ENCODE measurements at places on chromosomes 2 and 18.

DNA sequence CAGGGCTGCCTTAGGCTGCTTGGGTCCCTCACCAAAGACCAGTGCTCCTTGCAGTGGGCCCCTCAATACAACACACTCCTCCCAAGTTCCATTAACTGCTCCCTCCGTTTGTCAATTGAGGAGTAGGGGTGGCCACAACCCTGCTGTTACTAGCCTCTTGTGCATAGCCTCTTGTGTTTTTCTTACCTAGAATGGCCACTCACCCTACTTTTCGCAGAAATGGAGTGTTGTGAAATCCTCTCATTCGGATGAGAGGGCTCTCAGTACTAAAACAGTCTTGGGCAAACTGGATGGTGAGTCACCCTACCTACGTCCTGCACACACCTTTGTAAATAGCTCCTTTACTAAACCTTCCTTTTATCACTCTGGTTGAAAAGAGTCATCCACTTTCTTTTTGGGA lies 253.9 kb downstream of the OSR1 start:
- H3K27ac ChIP-seq = no peak overlapping the region
- DNase-seq = no peak
- H3K36me3 ChIP-seq = no peaks in the 10 kb centered on the region

DNA sequence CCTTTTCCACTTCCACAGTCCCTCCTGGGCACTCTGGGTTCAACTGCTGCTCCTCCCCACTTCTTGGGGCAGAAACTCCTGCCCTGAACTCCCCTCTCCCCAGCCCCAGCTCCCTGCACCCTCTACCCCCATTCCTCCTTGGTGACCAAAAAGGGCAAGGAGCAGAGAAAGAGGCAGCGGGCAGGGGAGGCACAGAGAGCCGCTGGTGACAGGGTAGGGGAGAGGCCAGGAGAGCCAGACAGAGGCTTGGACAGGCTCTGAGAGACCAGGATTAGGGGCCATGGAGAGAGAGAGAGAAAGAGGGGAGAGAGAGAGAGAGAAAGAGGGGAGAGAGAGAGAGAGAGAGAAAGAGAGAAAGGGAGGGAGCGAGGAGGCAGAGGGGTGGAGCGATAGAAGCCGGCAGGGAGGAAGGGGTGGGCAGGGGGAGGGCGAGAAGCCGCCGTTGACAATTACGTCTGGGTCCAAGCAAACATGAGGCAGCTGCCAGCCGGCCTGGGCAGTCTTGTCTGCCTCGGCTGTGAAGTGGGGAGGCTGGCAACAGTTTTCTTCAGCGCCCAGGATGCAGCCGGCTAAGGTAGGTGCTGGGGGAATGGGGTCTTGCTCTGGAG lies at the start of gene KCNIP3:
Gene KCNIP3, plus strand, starts transcription at position 468 of the 608 bp plus-strand sequence. Its CDS starts 92 bp downstream, at position 560.
- DNase-seq = no peak
- H3K27ac ChIP-seq = no peak within 1 kb of the TSS
- H3K4me1 ChIP-seq = no peaks in the 10 kb centered on the region
- no peaks in the 10 kb centered on the region for H3K36me3 ChIP-seq
- H3K4me3 ChIP-seq = no peak within 1 kb of the TSS

DNA sequence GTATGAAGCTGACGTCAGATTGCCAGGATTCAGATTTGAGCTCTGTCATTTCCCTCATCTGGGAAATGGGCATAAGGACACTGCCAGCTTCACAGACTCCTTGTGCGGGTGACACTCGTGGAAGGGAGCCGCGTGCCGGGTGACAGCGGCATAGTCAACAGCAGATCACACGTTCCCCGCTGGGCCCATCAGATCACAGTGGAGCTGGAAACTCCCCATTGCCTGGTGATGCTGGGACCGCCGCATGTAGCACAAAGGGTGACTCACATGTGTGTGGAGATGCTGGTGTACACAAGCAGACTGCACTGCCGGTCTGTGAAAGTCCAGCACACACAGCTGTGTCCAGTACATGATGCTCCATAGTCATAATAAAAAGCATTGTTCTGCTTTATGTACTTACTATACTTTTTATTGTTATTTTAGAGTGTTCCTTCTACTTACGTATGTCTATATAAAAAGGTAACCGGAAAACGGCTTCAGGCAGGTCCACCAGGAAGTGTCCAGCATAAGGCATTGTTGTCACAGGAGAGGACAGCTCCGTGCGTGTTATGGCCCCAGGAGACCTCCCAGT lies 31.8 kb downstream of the SALL3 start:
- no peaks in the 10 kb centered on the region for H3K4me1 ChIP-seq
- H3K27me3 ChIP-seq = no peaks in the 10 kb centered on the region
- DNase-seq = no peak

GRCh38 chr2:173160618-173161017 lies 85.0 kb downstream of the MAP3K20 start:
- H3K27me3 ChIP-seq = no peaks in the 10 kb centered on the region
- no peaks in the 10 kb centered on the region for H3K4me1 ChIP-seq
- DNase-seq = no peak
- no peak overlapping the region for H3K27ac ChIP-seq
- no peaks in the 10 kb centered on the region for H3K36me3 ChIP-seq
- H3K4me3 ChIP-seq = no peak overlapping the region

GRCh38 chr2:71003396-71003795 lies 8.7 kb upstream of the TEX261 start:
- H3K36me3 ChIP-seq = no peaks in the 10 kb centered on the region
- DNase-seq = no peak
- peaks cover 13% of the 10 kb centered on the region for H3K4me1 ChIP-seq
- no peak overlapping the region for H3K27ac ChIP-seq

DNA sequence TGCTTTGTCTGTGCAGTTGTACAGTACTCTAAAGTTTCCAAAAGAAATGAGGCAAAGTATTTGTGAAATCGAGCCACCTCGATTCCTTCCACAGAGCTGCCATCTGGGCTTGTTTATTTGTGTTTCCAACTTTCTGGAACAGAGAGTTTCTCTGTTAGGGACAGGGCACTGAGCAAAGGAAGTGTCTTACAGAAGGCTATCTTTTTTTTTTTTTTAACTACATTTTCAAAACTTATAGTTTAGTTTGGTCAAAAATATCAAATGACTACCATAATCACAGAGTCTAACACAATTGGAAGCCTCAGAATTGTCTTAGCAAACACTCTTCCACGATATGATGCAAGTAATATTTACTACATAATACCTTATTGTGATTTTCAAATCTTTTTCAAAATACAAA lies 796 bp downstream of the RFTN2 start:
- H3K27ac ChIP-seq = no peak overlapping the region
- no peak overlapping the region for H3K4me3 ChIP-seq
- H3K4me1 ChIP-seq = no peaks in the 10 kb centered on the region
- H3K27me3 ChIP-seq = peaks cover 7% of the 10 kb centered on the region

- H3K36me3 ChIP-seq = no peaks in the 10 kb centered on the region
- no peaks in the 10 kb centered on the region for H3K27me3 ChIP-seq
- H3K27ac ChIP-seq = no peak overlapping the region
- no peak for DNase-seq
These were observed 404.8 kb downstream of the MEIS1 start for GRCh38 chr2:66839551-66840320.

DNA sequence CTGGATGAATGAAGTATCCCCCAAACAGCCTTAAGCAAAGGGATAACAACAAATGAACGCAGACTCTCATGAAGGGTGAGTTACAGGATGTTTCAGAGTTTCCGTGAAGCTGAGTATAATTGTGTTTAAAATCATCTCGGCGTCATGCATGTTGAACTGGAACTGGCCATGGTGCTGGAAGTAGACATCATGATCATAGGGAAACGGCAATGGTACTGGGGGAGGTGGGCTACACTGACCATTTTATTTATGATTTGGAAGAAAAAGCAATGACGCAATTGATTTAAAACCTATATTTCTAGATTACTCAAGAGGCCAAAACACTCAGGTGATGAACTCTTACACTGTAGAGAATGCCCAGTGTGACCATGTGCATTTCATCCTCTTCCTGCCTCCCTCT lies 387.9 kb upstream of the MYT1L start:
- no peak for DNase-seq
- no peak overlapping the region for H3K4me3 ChIP-seq
- H3K27me3 ChIP-seq = no peaks in the 10 kb centered on the region
- H3K27ac ChIP-seq = no peak overlapping the region
- no peaks in the 10 kb centered on the region for H3K4me1 ChIP-seq

GRCh38 chr18:22840606-22841144 lies 92.5 kb upstream of the RBBP8 start:
- no peaks in the 10 kb centered on the region for H3K36me3 ChIP-seq
- DNase-seq = no peak
- H3K27ac ChIP-seq = no peak overlapping the region
- H3K4me3 ChIP-seq = no peak overlapping the region

DNA sequence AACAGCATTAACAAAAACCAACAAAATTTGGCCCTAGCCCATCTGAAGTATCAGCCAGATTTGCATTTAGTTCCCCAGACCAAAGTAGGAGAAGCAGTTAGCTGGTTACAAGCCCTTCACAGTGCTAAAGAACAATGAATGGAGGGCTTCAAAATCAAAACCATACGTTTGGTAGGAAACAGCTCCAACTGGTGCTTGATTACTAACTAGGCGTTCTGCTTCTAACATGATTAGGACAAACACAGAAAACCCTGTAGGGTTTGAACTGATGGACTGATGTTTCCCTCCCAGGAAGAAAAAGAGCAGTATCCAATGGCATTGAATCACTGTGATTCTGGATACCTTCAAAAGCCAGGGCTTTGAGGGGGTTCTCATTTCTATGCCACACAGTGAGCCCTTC lies 20.5 kb upstream of the STAT4 start:
- no peaks in the 10 kb centered on the region for H3K36me3 ChIP-seq
- H3K27me3 ChIP-seq = no peaks in the 10 kb centered on the region
- no peak overlapping the region for H3K27ac ChIP-seq
- no peak overlapping the region for H3K4me3 ChIP-seq
- DNase-seq = no peak
- H3K4me1 ChIP-seq = no peaks in the 10 kb centered on the region

GRCh38 chr2:1863861-1864260 lies 119.5 kb upstream of the PXDN start:
- no peak overlapping the region for H3K4me3 ChIP-seq
- no peak for DNase-seq
- H3K27me3 ChIP-seq = peaks cover 7% of the 10 kb centered on the region
- no peak overlapping the region for H3K27ac ChIP-seq

DNA sequence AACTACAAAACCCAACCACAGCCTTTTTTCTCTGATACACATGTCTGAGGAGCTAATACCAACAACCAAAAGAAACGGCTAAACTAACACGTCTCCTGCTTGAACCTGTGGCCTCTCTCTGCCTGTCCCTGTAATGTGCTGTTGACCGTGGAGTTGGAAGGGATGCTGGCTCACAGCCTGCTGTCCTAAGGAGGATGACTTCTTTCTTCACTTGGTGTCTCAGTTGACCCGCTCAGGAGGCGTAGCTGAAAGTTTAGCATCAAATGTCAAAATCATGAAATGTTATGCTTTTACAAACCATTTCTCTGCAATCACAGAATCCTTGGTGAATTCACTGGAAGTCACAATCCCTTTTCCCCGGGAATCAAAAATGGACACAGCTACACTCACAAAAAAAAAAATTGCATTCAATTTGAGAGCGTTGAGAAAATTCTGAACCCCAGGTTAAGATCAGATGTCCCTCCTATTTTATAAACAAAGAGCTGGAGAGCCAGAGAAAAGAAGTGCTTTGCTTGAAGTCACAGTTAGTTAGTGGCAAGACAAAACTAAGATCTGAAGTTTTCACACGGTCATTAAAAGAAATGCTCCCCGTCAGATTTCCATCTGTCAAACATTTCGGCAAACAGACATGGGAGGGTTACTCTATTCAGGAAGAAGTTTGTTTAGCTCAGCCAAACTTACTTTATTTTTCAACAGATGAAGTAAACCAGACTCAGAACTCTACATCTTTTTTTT lies 74.3 kb downstream of the IRS1 start:
- no peak overlapping the region for H3K4me3 ChIP-seq
- H3K27me3 ChIP-seq = no peaks in the 10 kb centered on the region
- H3K27ac ChIP-seq = no peak overlapping the region
- H3K36me3 ChIP-seq = no peaks in the 10 kb centered on the region
- no peaks in the 10 kb centered on the region for H3K4me1 ChIP-seq

GRCh38 chr2:122682356-122682755 lies 926.9 kb downstream of the TSN start:
- DNase-seq = no peak
- no peak overlapping the region for H3K27ac ChIP-seq
- H3K4me1 ChIP-seq = no peaks in the 10 kb centered on the region
- no peaks in the 10 kb centered on the region for H3K27me3 ChIP-seq
- no peak overlapping the region for H3K4me3 ChIP-seq

DNA sequence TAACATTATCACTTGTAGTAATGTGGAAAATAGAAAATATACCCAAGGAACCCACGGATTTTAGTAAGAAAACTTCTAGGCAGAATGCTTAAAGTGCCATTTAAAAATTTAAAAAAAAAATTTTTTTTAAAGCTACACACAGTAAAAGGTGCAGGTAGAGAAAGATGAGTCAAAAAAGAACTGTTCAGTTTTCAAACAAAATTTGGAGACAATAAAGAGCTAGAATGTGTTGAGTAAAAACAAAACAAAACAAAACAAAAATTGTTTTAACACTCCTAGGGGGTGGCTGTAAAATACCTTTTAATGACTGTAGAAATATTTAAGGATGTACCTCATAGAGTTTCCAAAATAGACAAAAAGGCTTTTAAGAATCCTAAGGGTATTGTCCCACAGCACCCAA lies 212.0 kb downstream of the TGIF1 start:
- no peaks in the 10 kb centered on the region for H3K36me3 ChIP-seq
- no peaks in the 10 kb centered on the region for H3K4me1 ChIP-seq
- no peak for DNase-seq
- no peak overlapping the region for H3K4me3 ChIP-seq
- no peaks in the 10 kb centered on the region for H3K27me3 ChIP-seq

- no peak for DNase-seq
- H3K27me3 ChIP-seq = no peaks in the 10 kb centered on the region
- H3K36me3 ChIP-seq = peaks cover 35% of the 10 kb centered on the region
- peaks cover 8% of the 10 kb centered on the region for H3K4me1 ChIP-seq
- no peak overlapping the region for H3K4me3 ChIP-seq
- no peak overlapping the region for H3K27ac ChIP-seq
These were observed 5.9 kb downstream of the MDH1 start for GRCh38 chr2:63594660-63595059.

DNA sequence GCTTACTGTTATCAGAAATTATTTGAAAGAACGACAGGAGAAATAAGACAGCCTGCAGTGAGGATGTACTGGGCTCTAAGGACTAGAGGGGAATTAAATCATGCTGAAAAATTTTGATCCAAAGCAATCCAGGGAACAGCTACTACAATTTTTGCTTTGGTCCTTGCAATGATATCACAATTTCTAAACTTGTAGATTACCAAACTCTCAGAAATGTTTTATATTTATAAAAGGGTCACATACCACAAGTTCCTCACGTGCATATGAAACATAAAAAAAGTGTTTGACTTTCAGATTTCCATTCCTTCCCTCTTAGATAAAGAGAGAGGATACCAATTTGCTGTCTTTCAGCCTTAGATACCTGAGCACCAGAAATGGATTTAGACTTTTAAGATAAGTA lies 261.2 kb downstream of the STK39 start:
- no peaks in the 10 kb centered on the region for H3K4me1 ChIP-seq
- no peak for DNase-seq
- no peak overlapping the region for H3K4me3 ChIP-seq
- H3K36me3 ChIP-seq = no peaks in the 10 kb centered on the region
- no peaks in the 10 kb centered on the region for H3K27me3 ChIP-seq

GRCh38 chr2:51329512-51329911 lies 297.6 kb upstream of the NRXN1 start:
- no peak overlapping the region for H3K27ac ChIP-seq
- no peak for DNase-seq
- H3K4me1 ChIP-seq = no peaks in the 10 kb centered on the region
- H3K4me3 ChIP-seq = no peak overlapping the region
